ENCODE measurements at places on chromosomes 3 and 15.

DNA sequence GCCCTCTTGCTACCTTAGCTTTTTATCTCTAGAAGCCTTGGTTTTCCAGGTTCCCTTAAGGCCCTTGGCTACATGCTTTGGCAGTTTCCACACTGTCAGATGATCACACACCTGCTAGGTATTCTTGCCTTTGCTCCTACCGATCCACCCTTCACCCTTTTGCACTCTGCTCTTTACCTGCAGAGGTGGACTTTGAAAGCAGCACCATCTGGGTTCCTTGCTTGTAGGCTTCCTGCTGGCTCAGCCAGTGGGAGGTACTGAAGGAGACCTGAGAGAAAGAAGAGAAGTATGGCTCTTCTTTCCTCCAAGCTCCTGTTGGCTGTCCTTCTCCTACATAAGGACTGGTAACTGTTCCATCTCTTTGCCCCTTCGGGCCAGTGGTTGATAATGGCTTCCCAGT, 7.3 kb upstream of the ZNF592 start:
- no peak for DNase-seq

DNA sequence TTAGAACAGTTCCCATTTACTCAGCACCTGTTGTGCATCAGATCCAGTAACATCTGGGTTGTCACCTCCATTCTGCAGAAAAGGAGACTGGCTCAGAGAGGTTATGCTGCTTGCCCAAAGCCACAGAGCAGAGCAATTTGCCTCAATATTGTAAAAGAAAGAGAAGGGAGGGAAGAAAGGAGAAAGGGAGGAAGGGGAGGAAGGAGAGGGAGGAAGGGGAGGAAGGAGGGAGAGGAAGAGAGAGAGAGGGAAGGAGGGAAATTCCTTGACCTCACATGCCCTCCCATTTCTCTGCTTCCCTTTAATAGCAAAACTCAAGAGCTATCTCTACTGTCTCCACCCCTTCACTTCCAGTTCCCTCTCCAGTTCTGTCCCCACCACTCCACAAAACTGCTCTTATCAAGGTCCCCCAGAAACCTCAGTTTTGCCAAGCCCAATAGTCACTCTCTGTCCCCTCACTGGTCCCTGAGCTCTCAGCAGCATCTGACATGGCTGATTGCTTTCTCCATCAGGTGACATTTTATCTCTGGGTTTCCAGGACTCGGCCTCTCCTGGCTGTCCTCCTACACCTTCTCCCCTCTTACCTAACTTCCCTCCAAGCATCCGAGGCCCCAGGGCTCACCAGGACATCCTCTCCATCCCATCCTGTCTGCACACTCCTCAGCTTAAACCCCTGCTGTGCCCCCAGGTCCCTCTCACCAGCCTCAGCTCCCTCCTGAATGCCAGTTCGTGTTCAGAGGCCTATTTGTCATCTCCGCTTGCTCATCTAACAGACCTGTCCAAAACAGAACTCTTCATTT, 104.7 kb upstream of the LINGO1 start:
- no peak for DNase-seq

DNA sequence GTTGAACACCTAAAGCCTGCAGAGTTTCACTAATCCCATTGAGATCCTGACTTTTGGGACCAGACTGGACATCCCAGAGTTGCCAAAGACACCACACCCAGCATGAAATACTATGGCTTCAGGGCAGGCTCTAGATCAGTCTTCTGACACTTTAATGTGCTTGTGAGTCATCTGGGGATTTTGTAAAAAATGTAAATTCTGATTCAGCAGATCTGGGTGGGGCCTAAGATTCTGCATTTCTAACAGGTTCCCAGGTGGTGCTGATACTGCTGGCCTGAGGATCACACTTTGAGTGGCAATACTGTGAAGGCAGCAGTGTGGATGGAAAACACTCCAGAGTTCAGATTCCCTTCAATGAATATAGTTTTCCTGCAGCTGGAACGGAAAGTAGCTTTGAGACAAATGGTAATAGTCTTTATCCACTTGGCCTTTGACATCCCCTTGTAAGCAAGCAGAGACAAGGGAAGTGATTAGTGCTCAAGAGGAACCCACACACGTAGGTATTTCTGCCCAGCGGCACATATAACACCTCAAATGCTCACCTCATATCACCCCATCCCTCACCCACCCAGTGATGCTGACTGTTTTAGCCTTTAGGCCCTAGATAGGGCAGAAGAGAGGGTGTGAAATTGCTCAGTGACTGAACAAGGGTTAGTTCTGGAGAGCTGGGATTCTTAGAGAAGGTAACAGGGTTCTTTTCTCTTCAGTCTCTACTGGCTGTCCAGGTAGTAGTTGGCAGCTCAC, 51.5 kb upstream of the GSK3B start:
- no peak for DNase-seq

GRCh38 chr3:46835054-46835453, 28.2 kb downstream of the MYL3 start:
- DNase-seq: no peak

- no peak for DNase-seq
Observed at GRCh38 chr3:106030627-106030963, 161.8 kb upstream of the CBLB start.

- DNase-seq: no peak
Observed at GRCh38 chr15:40306371-40306770, 1.4 kb downstream of the PLCB2 start.

- DNase-seq: no peak
Observed at GRCh38 chr3:10666621-10667020, 149.4 kb upstream of the SLC6A11 start.

- DNase-seq: no peak
Observed at GRCh38 chr3:150275941-150276340, 132.2 kb upstream of the TSC22D2 start.

GRCh38 chr3:62553811-62554210, 180.5 kb upstream of the FEZF2 start:
- no peak for DNase-seq

- DNase-seq: no peak
Observed at GRCh38 chr15:43854801-43855200, 28.0 kb downstream of the WDR76 start.

- no peak for DNase-seq
Observed at GRCh38 chr15:31305375-31305774, 21.3 kb upstream of the KLF13 start.

DNA sequence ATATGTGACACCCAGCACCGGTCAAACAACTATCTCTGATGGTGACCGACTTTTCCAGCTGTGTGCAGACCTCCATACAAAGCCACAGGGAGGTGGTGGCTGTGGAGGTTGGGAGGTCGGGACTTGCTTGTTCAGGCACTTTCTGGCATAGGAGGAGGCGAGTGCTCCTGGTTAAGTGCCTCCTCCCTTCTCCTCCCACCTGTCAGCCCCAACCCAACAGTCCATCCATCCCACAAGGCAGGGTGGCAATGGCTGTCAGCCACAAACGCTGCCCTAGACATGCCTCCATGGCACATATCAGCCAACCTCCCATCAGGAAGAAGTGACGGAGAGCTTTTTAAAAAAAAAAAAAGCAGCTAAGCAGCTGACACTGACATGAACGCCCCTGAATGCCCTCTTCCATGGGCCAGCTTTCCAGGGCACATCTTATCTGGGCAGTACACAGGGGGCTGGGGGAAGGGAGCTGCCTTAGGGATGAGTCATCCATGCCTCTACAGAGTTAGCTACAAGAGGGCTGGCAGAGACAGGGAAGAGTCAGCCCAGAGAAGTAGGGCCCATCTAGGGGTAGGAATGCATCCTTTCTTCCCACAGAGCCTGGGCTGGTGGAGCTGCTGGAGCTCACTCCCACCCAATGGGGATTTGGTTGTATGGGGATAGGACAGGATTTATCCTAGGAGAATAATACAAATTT, 41.2 kb downstream of the CCDC12 start:
- no peak for DNase-seq

GRCh38 chr15:27741226-27741860, 357.8 kb downstream of the OCA2 start:
- no peak for DNase-seq

DNA sequence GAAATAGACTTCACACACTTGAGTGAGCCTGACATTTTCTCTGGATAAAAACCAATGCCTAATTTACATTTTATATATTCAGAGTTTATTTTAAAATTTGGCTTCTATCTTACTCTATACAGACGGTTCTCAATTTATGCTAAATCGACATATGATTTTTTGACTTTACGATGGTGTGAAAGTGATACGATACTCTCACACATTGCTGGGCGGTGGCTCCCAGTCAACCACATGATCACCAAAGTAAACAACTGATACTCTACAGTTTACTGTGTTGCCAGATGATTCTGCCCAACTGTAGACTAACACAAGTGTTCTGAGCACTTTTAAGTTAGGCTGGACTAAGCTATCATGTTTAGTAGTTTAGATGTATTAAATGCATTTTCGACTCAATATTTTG, 25.1 kb upstream of the GADL1 start:
- DNase-seq: no peak

GRCh38 chr3:184868477-184868876, 56.5 kb downstream of the VPS8 start:
- DNase-seq: no peak

DNA sequence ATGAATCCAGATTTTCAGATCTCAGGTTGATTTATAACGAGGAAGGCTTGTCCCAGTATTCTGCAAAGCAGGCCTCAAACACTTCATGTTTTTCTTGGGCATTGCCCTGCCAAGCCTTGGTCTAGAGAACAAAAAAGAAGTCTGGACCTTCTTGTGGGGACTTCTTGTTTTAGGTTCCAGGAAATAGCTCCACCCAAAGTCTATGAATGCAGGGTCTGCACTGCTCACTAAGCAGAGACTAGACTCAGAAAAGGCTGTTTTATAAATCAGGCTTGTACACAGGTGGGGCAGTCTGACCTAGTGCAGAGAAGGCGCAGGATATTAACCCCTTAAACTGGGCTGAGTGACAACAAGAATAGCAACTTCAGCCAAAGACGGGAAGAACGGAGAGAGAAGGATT, 44.3 kb downstream of the GLB1 start:
- DNase-seq: no peak

GRCh38 chr15:98715890-98716443, 67.6 kb downstream of the IGF1R start:
- DNase-seq: no peak

GRCh38 chr3:166274351-166275023, 437.3 kb upstream of the BCHE start:
- DNase-seq: no peak

GRCh38 chr15:90213122-90213817, 12.1 kb downstream of the SEMA4B start:
- DNase-seq: no peak

- no peak for DNase-seq
Observed at GRCh38 chr3:14376348-14377043, 25.9 kb upstream of the SLC6A6 start.

- DNase-seq: no peak
Observed at GRCh38 chr3:189500798-189501495, 130.2 kb upstream of the TP63 start.

GRCh38 chr3:32759342-32759741, 58.5 kb upstream of the TRIM71 start:
- no peak for DNase-seq

DNA sequence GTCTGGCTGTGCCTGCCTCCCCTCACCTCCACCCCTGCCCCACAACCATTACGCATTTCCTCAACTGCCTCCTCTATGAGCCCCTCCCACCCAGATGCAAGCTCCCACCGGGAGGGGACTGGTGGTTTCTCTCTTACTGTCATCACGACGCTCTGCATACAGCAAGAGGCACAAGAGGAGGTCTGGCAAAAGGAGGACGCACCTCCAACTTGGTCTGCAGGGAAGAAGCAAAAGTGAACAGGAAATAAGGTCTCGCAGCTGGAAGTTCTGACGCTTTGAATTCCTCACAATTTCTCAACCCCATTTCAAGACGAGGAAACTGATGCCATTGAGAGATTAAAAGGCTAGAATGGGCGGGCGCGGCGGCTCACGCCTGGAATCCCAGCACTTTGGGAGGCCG, 42.3 kb upstream of the MUC4 start:
- no peak for DNase-seq

DNA sequence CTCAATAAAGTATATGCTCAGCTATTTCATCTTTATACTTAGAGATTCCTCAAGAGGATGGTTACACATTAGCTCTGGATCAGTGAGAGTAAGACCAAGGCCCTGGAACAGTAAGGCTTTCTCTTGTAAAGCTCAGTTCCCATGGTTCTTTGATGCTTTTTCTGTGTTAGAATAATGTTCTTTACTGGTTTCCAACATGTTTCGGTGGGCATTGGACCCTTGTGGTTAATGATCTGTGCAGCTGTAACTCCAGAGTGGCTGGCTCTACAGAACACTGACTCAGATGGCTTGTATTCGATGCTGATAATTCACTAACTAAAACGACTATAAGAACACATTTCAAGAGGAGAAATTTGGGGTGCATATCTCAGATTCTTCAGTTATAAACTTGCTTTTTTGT, 114.7 kb downstream of the AKAP13 start:
- DNase-seq: no peak

DNA sequence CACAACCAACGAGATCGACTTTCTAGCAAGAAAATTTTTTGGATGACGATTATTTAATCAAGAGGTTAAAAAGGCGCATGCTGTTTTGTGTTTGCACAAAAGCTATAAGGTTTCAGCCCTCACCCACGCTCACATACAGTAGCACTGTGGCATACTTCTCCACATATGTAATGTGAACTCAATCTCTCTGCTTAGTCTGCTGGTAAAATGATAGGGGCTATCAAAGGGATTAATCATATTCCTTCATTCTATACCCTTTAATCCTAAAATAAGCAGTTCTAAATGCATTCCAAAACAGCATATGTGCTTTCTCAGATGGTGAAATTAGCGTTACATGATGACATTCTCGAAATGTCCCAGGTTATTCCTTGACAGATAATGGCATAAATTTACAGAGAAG, 196.9 kb upstream of the PRICKLE2 start:
- DNase-seq: no peak

DNA sequence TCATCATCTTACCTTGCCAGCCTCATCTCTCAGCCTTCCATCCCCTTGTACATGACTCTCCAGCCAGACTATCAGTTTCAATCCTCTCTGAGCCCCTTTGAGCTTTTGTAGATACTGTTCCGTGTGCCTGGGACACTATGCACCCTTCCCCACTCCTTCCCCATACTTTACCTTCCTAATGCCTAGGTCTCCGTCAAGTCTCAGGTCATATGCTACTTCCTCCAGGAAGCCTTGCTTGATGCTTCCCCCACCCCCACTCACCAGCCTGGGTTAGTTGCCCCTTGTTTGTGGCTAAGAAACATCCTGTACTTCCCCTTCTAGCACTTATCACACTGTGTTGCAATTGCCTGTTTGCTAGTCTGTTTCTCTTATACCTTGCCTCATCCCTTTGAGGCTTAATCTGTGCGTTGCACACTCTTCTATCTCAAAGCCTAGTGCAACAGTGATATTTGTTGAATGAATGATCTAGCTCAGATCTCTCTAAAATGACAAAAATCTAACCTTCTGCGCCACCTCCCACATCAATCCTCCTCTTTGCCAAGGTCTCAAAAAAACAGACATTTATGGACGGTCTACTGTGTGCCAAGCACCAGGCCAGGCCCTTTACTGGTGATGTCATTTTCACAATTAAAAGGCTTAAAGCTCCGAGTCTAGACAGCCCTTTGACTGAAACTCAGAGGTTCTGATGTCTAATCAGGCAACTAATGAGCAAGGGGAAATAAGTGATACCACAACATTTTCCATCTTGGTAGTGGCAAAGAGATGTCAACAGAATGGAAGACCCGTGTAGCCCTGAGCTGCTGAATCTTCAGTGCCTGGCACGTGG, 6.5 kb upstream of the USP3 start:
- DNase-seq: no peak
